ENCODE measurements at places on chromosomes 3 and 15. TPM values are rescaled to one million over a fixed set of nuclear protein-coding genes. Genes with fewer than 3 reads are reported as not detected.

CCDC54 gene
- total RNA-seq = not detected

- H3K4me3 ChIP-seq = no peak overlapping the region
- H3K27me3 ChIP-seq = no peaks in the 10 kb centered on the region
- no peak for DNase-seq
- H3K4me1 ChIP-seq = no peaks in the 10 kb centered on the region
- no peak overlapping the region for H3K27ac ChIP-seq
Measured at GRCh38 chr3:103653996-103654395, 1219.2 kb downstream of the ZPLD1 start.

DNA sequence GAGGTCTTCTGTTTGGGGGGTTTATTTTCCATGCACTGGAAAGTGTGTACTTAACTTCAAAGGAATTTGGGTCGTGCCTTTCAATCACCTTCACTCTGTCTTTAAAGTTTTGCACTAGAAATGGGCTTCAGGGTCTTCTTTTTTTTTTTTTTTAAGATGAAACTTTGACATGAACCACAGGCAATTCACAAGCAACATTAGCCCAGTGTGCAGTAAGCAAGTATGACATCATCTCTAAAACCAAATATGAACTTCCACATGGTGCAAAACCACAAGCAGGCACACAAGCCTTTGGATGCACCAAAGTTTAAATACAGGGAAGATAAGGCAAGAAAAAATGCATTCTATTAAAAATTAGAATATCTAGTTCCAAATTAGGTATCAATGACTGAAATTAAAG is 381.9 kb downstream of the ERC2 start:
- no peaks in the 10 kb centered on the region for H3K4me1 ChIP-seq
- H3K27ac ChIP-seq = no peak overlapping the region
- H3K27me3 ChIP-seq = no peaks in the 10 kb centered on the region
- no peak for DNase-seq
- no peak overlapping the region for H3K4me3 ChIP-seq

DNA sequence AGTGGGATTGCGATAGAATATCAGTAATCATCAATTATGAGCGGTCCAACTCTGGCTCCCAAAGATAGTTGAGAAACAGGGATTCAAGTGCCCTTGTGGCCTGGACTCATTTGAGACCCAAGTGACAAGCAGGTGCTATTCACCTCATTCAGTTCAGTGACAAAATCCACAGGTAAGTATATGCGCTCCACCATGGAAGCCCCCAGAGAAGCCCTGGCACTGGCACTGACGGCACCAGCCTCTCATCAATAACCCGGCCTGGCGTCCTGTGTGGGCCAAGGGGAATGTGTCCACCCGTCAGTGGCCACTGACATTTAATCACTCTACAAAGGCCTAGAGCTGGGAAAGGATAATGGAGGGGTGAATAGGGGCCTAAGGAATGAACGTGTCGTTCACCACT is 117.2 kb downstream of the ADCY5 start:
- H3K4me3 ChIP-seq = no peak overlapping the region
- DNase-seq = no peak
- H3K36me3 ChIP-seq = no peaks in the 10 kb centered on the region
- peak overlapping the region; percentile 85 for H3K27ac ChIP-seq
- H3K27me3 ChIP-seq = no peaks in the 10 kb centered on the region
- no peaks in the 10 kb centered on the region for H3K4me1 ChIP-seq

PLCH1 gene
- 0.40 TPM for total RNA-seq

SLC22A13 gene
- 0.70 TPM for total RNA-seq

ZKSCAN7 gene
- 2.4 TPM for total RNA-seq

DNA sequence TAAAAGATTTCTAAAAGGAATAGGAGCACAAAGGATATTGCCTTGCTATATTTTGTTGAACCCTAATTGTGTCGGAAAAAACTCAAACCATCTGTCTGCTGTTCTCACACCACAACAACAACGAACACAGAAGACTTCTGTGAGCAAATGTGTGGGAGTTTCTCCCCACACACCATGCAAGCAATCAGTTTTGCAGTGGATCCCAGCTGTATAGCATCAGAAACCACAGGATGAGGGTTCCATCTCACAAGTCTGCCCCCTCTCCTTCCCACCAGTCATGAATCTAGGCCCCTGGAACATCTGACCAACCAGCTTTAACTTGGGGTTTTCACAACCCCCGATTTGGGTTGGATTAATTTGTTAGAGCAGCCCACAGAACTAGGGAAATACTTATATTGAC is 91.3 kb upstream of the SLC4A7 start:
- H3K4me1 ChIP-seq = no peaks in the 10 kb centered on the region
- H3K27me3 ChIP-seq = no peaks in the 10 kb centered on the region
- no peak overlapping the region for H3K27ac ChIP-seq
- no peak overlapping the region for H3K4me3 ChIP-seq
- no peaks in the 10 kb centered on the region for H3K36me3 ChIP-seq

Measured in uterus (tissue), 4 donors.